ENCODE measurements at places on chromosomes 16 and 17.

DNA sequence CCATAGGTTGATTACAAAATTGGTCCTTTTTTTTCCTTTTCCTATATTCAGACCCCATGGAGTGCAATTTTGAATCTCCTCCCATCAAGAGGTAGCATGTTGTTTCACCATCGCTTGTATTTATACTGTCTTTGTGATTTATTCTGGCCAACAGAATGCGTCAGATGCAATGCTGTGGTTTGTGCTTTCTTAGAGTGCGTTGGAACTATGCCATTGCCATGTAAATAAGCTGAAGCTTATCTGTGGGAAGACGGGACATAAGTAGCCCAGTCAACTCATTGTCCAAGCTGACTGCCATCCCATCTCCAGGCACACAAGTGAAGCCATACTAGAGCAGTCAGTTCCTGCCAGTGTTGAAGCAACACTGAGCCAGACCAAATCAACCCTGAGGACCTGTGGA is 1339.3 kb upstream of the GOT2 start:
- no peak for DNase-seq

DNA sequence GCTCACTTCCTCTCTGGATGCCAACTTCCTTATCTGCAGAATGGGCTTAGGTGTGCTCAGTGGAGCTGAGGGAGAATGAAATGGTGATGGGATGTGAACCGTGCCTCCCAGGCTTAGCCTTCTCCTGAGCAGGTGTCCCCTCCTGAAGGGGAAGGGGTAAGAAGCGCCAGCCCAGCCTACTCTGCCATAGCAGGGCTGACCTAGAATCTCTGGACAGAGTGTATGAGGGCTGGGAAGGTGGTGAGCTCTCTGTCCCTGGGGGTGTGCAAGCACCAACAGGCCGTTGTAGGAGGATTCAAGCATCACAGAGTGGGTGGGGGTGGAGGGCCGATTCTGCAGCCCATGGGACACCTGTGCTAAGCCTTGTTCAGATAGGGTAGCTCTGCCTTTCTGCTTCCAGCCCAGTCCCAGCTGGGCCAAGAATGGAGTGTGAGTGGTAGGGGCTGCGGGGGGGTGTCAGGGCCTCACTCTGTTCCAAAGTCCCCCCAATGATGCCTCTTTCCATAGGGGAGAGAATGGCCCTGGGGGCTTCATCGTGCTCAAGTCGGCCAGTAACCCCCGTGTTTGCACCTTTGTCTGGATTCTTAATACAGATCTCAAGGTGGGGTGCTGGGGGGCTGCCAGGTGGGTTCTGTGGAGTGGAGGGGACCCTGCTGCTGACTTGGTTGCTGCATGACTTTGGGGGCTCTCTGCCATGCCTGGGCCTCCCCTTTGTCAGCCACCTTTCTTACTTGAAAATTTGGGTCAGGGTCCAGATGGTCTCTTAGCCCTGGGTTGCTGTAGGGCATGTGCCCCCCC is 3.2 kb upstream of the TCAP start:
- DNase-seq, result no peak

DNA sequence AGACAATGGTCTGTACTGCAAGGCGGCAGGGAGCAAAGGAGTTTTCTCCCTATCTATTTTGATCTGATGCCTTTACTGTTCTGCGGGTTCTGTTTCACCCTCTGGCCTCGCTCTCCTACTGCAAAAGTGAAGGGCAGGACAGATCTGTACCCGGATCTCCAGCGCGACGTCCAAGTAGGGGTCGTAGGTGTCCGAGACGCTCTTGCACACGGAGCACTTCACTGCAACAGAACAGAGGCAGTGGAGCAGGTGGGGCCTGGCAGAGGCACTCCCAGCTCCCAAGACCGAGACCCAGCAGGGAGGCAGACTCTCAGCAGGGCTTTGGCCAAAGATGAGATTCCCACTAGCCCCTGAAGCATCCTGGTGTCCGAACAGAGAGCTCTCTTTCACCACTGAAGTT is 19.8 kb downstream of the USP36 start:
- no peak for DNase-seq

- no peak for DNase-seq
Measured at GRCh38 chr17:66928949-66929348, 35.6 kb upstream of the CACNG4 start.

- DNase-seq, result no peak
Measured at GRCh38 chr16:23245268-23245667, 56.8 kb upstream of the SCNN1B start.

GRCh38 chr17:29384901-29385300 is 5.3 kb upstream of the TAOK1 start:
- DNase-seq, result no peak

DNA sequence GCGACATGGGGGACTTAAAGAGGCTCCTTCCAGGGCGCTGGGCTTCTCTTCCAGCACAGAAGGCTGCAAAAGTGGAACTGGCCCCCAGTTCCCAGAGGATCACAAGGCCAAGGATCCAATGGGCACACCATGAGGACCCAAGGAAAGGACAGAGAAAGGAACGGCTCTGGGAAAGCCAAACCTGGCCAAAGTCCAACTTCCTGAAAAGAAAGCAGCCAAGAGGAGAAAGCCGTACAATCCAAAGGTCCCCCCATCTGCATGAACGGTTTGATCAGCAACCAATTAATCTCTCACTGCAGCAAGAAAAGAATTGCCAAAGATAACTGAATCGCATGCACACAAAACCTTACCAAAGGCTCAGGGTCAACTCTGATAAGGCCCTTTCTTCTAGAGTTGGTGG is 19.8 kb upstream of the ICAM2 start:
- DNase-seq, result no peak

GRCh38 chr16:23148513-23149266 is 562 bp downstream of the USP31 start:
- DNase-seq, result peak; percentile 55

- no peak for DNase-seq
Measured at GRCh38 chr17:64146418-64147109, 16.6 kb upstream of the ERN1 start.

DNA sequence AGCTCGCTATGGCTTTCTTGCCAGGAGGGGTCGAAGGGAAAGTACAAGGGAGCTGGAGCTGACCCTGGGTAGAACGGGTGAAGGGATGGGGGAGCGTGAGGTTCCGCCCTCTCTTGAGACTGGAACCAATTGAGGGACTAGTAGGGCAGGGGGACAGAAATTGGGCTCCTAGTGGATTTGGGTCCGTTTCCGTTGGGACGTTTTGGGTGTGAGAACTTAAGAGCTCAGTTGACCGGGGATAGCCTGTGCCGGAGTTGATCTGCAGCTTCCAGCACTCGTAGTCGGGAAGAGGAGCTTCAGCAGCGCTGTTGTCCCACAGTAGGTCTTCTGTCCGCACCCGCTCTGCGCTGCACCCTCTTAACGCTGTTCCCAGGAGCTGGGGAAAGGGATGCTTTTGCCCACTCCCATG is 481 bp downstream of the CNTROB start:
- no peak for DNase-seq

- no peak for DNase-seq
Measured at GRCh38 chr16:78823027-78823426, 723.6 kb downstream of the WWOX start.

DNA sequence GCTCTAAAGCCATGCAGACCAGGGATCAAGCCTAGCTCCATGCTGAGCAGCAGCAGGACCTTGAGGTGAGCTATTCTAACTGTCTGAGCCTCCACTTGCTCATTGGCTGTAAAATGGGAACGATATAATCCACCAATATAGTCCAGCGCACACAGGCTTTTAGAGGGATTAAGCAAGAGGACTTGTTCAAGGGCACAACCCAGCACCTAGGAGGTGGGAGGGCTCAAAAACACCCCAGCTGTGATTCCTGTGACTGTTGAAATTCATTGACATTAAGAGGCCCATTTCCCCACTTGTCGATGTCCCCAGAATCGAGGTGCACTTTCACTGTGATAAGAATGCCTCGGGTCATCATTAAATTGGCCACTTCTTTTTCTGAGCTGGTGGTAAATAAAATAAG is 4.1 kb downstream of the USH1G start:
- no peak for DNase-seq

- DNase-seq, result no peak
Measured at GRCh38 chr16:81469710-81470535, 25.3 kb downstream of the CMIP start.

GRCh38 chr16:74903901-74904678 is 80.8 kb downstream of the WDR59 start:
- DNase-seq, result no peak

GRCh38 chr17:39009581-39010001 is 42.4 kb upstream of the FBXO47 start:
- no peak for DNase-seq

- DNase-seq, result no peak
Measured at GRCh38 chr17:2077040-2077439, 22.1 kb downstream of the HIC1 start.

- peak; percentile 65 for DNase-seq
Measured at GRCh38 chr17:58487589-58488427, at the start of gene HSF5. Gene HSF5 (minus strand): TSS chr17:58488408. CDS start chr17:58488274, 134 bp downstream.

DNA sequence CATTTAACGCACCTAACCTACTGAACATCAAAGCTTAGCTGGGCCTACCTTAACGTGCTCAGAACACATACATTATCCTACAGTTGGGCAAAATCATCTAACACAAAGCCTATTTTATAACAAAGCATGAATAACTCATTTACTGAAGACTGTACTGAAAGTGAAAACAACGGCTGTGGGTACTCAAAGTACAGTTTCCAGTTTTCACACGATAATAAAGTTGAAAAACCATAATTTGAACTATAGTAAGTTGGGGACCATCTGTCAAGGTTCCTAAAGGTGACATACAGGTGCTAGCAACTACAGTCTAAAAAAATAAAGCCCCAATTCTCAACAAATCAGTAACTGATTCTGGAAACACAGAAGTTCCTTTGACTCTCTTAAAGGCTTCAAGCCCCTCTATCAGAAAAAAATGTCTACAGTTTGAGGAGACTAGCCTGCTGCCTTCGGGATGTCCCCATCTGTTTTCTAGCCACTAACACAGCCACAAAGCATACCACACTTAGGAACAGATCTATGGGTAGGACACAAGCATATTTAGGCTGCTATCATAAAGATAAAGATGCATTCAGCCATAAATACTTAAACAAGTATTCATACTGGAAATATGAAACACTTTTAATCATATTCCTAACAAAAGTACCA is 71.3 kb downstream of the KANSL1 start:
- no peak for DNase-seq

DNA sequence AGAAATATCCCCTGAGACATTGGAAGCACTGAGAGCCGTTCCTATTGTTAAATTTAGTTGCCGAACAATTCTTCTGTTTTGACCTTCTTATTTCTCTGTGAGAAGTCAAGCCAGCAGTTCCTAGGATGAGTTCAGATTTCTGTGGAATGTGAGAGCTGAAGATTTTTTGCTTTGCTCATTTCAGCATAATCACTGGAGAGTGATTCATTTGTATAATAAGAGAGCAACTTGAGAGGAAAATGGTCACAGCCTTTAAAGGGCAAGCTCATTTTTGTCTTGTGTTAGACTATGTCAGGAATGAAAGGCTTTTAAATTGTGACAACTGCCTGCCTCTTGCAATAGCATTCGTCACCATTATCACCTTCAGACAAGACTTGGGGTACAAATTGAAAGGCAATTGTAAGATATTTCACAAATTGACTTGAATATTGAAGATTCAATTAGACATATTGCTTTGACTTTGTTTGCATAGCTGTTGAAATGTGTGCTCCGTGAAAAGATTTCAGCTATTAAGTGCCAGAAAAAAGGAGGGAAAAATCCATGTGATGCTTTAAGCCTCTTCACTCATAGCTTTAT is 900.0 kb upstream of the GOT2 start:
- DNase-seq, result no peak

GRCh38 chr17:43820759-43821158 is 12.2 kb downstream of the MPP3 start:
- DNase-seq, result no peak

GRCh38 chr17:45091778-45092425 is 30.8 kb downstream of the NMT1 start:
- no peak for DNase-seq

DNA sequence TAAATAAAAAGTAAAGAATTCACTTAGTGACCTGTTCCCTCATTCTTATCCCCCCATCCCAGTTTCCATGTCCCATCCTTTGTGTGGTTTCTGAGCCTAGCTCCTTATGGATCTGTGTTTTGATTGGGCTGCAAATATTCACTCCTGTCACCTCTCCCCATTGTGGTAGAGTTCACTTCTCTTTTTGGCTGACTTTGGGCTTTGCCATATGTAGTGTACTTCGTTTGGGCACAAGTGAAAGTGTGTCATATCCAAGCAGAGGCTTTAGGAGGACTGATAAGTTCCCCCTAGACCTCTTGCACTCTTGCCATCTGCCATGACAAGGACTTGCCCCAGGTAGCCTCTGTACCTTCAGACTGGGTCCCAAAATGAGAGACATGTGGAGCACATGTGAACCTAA is 13.0 kb upstream of the DHRS7B start:
- no peak for DNase-seq

DNA sequence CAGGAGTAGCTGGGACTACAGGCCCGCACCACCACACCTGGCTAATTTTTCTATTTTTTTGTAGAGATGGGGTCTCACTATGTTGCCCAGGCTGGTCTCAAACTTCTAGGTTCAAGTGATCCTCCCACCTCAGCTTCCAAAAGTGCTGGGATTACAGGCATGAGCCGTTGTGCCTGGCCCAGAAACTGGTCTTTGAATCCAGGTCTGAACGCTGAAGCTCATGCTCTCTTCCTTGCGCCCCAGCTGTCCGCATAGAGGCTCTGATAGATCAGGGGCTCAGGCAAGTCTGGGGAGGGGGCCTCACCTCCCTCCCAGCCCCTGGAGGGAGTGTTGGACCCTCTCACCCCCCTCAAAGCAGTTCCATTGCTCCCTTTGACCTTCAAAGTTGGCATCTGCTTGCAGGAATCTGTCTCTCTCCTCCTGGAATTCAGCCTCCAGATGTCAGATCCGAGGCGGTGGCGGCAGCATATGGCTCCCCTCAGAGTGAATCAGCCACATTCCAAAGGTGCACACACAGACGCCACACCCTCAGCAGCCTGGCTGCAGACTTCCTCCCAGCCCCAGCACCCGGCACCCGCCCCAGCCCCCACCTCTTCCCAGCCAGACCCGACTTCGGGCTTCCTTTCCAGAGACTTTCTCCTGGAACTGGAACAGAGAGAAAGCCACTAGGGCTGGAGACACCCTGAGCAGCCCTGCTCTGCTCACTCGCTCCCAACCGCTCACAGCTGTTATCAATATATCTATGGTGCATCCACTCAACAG is 16.9 kb upstream of the GLIS2 start:
- no peak for DNase-seq

DNA sequence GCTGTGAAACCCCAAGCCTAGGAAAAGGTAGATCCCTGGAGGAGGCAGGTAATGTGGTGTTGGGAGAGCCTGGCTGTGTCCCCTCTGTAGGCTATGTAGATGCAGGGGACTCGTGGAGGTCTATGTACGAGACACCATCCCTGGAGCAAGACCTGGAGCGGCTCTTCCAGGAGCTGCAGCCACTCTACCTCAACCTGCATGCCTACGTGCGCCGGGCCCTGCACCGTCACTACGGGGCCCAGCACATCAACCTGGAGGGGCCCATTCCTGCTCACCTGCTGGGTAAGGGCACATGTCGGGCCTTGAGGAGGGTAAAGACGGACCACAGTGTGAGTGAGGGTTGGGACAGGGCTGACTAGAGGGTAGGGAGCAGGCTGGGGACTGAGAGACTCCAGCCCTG is 12.0 kb downstream of the ACE start:
- no peak for DNase-seq

GRCh38 chr16:75640598-75640997 is 6.9 kb downstream of the KARS1 start:
- no peak for DNase-seq

Data from activated CD4-positive, alpha-beta T cell treated with anti-CD3 and anti-CD28 coated beads for 4 hours (primary cell).